Stimulated activated CD8-positive, alpha-beta memory T cell treated with anti-CD3 and anti-CD28 coated beads, Interleukin-7, amount 100 ng/mL, for 4 hours (primary cell): ENCODE measurements at places on chromosomes 16 and 17.

GRCh38 chr16:83615141-83615952 is 192.4 kb upstream of the HSBP1 start:
- DNase-seq: no peak

- no peak for DNase-seq
Observed at GRCh38 chr16:49854796-49855203, 1.1 kb downstream of the ZNF423 start.

DNA sequence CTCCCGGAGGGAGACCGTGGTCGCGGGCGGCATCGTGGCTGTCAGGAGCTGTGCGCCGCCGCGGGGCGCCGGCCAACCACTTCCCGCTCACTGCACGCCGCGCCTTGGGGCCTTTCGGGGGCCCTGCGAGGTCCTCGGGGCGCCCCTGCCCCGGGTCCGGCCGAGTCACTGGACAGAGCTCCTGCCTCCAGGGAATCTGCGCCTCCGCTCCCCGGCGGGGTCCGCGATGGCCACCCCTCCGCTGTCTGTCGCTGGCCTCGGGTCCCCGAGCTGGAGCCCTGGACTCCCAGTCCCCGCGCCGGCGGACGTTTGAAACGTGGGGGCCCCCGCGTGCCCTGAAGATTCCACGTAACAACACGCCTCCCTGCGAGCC is at the start of gene QRICH2:
QRICH2 (minus strand) TSS at position 311 of the 373 bp plus-strand sequence; CDS start at position 33, 278 bp downstream.
- no peak for DNase-seq

DNA sequence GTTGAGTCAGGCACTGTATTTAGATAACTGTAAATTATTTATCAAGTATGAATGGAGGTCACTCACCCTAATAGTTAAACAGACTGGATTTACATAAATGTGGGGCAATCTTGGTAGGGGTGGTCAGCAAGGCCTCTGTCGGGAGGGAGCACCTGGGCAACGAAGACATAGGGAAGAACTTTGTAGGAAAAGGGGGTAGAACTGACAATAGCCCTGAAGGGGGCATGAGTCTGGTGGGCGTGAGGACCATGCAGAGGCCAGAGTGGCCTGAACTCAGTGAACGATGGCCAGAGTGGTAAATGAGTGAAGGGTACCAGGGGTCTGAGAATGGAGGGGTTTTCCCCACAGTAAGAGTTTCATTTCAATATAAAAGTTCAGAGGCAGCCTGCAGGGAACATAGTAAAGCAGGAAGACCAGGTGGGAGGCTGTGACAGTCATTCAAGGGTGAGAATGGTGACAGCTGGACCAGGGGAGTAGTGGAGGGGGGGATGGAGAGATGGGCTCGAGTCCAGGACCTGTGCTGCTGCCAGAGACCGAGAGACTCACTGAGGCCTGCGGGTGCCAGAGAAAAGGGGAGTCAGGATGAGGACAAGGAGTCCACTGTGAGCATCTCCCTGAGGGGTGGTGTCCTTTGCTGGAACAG is 2.9 kb downstream of the C17orf67 start:
- no peak for DNase-seq
